Activated CD4-positive, alpha-beta T cell treated with anti-CD3 and anti-CD28 coated beads for 24 hours (primary cell): ENCODE measurements at places on chromosomes 12 and 14.

DNA sequence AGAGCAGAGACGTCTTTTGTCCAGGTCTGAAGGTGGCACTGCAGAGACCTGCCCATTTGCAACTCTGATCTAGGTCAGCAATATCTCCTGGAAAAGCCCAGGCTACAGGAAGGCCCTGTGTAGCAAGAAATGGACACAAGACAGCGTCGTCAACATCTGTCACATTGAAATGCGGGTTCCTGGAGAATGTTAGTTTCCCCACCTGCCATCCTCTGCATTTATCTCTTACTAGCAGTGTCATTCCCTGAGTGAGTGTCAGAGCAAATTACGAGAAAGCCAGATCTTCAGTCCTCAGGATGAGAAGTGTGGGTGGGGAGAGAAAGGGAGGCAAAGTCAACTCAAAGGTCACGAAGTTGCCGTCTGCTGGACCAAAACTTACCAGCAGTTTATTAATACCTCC, 27.4 kb upstream of the FLVCR2 start:
- no peak for DNase-seq

DNA sequence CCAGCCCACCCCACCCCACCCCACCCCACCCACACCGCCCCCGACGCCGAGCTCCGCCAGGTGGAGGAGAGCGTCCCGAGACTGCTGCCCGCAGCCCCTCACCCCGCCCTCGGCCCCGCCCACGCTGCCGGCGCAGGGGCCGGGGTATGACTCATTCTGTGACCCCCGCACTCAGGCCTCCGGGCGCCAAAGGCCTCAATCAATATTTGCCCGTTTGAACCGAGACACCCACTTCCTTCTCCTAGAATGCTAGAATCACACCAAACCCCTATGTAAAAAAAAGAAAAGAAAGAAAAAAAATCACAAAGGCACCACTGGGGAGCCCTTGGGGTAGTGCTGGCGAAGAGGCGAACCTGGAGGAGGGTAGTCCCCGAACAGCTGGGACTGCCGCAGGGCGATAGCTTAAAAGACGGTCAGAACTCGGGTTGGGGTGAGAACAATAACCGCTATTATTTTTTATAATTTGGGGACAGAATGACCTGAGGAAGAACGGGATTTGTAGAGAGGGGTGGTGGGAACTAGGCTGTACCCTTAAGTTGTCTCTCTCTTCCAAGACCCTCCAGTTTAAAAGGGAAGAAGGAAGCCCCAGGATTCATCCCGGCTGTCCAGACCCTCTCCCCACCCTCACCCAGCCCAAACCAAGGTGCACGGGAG, 894 bp downstream of the KRT8 start:
- no peak for DNase-seq

DNA sequence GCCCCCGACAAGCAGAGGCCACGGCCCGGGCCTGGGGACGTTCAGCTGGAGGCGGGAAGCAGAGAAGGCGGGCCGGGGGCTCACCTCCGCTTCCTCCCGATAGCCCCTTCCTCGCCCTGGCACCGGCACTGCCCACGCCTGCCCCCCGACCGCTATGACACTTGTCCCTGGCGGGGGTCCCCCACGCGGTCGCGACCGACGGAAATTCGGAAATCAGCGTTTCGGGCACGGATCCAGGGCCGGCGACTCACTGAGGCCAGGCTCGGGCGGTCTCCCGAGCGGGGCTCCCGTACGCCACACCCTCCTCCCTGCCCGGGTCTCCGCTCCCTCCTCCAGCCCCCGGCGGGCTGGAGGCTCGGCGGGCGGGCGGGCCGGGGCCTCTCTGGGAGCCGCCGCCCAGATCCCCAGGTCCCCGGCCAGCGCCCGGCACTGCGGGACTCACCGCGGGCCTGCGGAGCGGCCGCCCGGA, 581 bp downstream of the PITPNM2 start:
- DNase-seq, result no peak

DNA sequence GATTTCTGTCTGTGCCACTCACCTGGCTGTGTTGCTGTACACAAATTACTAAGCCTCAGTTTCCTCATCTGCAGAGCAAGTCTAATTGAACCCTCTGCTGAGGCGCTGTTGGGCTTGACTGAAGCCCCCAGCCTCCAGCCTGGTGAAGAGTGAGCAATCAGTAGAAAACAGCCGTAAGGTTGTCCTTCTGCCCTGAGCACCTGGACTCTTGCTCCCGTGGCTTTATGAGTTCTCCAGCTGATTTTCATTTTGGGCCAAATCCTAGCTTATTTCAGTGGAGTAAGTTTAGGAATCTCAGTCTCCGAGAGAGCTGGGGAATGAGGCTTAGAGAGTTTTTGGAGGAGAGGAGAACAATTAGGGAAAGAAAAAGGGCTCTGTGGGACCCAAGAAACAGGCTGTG, 133.9 kb upstream of the EVL start:
- DNase-seq, result no peak

DNA sequence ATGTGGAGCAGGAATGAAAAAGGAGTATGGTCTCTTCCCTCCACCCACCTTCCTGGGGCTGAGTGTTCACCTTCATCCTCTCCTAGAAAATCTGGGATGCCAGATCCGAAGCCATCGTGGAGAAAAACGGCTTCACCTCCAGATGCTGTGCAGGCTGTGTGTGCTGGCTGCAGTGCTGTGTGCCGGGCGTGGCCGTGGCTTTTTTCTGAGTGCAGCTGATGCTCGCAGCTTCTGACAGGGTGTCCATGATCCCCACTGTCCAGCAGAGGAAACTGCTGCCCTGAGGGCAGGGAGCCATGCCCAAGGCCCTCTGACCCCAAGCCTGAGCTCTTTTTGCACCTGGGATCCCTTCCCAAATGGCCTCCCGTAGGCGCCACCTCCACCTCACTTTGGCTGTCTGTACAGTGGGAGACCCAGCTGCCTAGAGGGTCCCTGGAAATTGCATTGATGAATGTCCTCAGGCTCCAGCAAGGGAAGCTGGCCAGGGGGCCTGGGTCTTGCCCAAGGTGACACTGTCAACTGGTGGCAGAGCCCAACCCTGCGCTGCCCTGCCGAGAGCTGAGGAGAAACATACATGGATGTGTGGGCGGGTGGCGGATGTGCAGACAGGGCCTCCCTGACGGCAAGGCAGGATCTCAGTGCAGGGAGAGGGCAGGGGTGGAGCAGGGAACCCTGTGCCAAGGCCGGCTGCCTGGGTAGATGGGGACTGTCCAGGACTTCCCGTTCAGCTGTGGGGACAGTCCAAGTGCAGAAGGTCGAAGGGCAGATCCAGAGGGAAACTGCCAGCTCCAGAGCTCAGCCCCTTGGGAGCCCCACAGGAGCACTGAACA, 53.3 kb downstream of the BEGAIN start:
- no peak for DNase-seq

- no peak for DNase-seq
Observed at GRCh38 chr12:22709292-22709691, 84.3 kb downstream of the ETNK1 start.
